NCI-H146 (cell line): ENCODE measurements at places on chromosomes 2 and 18.
A peak's percentile ranks its signal among the peaks of the same experiment; 100 is the strongest.

DNA sequence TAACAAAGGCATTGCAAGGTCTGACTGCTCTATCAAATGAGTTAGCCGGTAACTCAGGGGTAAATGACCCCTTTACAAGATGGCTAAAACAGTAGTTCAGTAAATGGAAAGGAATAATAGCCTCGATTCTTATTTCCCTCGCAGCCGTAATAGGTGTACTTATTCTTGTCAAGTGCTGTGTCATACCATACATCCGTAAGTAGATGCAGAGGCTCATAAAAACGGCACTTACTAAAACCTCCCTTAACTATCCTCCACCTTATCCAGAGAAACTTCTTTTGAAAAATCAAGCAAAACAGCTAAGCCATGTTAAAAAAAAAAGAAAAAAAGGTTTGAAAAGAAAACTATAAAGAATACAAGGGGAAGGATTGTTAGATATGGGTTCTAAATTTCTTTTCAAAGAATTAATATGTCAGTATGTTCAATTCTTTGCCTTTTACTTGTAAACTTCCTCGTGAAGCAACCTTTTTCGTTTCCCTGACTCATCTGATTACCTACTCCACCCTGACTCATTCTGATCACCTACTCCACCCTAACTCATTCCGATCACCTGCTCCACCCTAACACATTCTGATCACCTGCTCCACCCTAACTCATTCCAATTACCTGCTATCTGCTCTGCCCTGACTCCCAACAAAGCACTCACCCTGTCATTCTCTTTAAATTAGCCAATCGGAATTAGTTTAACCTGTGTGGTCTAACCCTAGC is 127.5 kb downstream of the SPAG16 start:
- DNase-seq, result no peak

DNA sequence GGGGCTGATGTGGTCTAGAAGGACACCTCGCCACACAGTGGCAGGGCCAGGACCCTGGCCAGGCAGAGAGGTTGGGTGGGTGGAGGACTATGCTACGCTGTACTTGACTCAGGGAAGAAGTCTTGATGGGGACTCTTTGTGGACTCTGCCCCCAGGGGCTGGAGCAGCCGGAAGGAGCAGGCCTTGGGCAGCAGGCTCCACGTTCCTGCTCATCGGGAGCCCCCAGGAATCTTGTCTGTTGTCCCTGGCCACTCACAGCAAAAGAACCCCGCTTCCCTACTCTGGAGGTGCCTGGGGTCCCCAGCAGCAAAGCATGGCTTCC is 79.0 kb downstream of the POLR1A start:
- DNase-seq, result no peak

DNA sequence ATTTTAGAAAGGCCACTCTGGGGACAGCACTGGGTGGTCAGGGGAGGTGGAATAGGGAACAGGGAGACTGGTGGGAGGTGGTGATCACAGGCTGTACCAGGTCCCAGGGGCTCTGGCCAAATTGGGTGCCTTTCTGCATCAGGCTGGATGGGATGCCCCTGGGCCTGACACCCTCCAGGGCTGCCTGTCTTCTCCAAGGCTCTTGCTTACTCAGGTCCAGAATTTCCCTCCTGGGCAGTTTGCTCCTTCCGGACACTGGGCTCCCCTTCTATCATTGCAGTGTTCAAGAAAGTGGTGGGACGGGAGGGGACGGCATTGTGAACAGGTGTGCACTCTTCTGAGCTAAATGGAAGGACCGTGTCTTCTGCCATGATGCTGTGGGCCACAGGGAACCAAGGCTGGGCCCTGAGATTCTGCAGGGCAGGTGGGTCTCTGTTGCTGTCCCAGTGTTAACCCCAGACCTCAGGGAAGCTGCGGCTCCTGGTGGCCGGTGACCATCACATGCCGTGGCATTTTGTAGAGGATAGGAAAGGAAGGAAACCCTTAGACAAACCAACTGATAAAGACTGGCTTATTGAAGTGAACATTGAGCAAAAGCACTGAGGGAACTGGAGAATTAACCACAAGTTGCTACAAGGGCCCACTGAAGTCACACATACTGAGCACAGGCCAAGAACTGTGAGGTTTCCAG is 93.7 kb upstream of the HS6ST1 start:
- DNase-seq, result no peak

DNA sequence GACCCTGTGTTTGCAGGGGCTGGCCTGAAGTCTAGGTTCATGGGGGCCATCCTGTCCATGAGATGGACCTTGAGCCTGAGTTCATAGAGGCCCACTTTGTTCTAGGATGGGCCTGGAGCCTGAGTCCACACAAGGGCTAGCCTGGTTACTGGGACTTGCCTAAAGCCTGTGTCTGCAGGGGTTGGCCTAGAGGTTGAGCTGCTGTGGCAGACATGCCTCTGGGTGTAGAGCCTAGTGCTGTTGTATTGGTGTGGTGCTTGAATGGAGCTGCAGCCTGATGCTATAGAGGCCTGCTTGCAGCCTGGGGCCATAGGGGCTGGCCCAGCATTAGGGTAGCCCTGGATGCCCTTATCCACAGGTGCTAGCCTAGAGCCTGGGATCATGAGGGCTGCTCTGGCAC is 23.9 kb upstream of the RASGRP3 start:
- no peak for DNase-seq

DNA sequence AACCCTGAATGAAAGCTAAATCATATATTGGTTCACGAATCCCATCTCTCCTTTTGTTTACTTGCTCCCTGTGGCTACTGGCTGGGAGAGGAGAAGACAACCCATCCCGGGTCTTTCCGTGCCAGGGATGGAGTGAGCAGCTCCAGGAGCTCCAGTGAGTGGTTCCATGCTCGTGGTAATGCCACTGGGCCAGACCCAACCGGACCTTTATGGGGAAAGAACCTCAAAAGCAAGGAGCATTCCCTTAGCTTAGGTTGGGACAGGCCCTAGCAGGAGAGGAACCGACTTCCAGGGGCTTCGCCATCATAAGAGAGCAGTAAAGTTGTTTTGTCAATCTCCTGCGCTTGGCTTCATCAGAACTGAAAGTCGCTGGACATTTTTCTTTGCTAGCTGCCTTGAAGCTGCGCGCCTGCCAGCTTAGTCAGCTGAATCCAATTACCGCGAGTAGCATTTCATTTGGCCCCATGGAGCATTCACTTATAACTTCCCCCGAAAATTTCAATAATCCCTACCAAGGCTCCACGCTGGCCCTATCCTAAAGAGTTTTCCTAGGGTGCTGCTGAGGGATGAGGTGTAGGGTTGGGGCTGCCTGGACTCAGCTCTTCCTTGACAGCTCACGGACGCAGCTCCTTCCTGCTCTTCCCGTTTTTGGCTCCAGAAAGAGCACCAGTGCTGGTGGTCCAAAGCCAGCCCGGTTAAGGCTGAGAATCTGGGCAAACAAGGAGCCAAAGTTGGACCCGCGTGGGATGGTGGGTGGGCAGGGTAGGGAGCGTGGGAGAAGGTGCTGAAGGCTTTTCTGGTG is 4.9 kb downstream of the HOXD3 start:
- DNase-seq, result no peak

DNA sequence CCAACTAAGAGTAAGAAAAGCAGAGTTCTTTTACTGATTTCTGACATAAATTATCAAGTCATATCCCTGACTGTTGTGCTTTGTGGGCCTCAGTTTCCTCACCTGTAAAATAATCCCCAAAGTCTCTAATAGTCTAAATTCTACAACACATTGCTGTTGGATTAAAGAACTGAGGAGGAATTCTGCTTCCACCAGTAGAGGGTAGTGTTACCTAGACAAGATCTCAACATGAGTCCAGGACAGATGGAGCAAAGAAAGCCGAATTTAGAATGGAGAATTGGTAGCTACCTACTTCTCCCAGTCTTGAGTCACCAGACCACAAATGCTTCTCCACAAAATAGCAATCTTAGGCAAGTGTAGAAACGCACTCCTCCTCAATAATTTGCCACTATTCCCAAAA is 462.5 kb upstream of the FSHR start:
- peak; percentile 59 for DNase-seq

DNA sequence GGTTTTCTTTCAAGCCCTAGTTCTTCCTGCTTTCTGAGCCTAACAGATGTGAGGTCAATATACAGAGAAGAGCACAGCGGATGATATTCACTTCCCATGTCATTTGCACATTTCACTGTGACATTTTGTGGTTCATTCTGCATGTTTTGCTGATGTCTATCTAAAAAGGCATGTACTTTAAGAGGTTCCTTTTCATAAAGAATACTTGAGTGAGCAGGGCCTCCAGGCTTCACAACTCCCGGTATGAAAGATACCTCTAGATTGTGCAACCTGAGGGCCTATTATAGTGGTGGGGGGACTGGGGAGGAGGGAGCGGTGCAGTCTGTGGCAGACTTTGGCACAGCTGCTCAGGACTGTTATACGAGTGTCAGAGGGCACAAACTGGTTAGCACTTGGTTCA is 54.6 kb downstream of the CPO start:
- DNase-seq, result no peak

GRCh38 chr2:28557389-28558131 is 61.7 kb downstream of the PLB1 start:
- no peak for DNase-seq

- DNase-seq, result no peak
Measured at GRCh38 chr2:184041077-184041476, 557.3 kb upstream of the ZNF804A start.

DNA sequence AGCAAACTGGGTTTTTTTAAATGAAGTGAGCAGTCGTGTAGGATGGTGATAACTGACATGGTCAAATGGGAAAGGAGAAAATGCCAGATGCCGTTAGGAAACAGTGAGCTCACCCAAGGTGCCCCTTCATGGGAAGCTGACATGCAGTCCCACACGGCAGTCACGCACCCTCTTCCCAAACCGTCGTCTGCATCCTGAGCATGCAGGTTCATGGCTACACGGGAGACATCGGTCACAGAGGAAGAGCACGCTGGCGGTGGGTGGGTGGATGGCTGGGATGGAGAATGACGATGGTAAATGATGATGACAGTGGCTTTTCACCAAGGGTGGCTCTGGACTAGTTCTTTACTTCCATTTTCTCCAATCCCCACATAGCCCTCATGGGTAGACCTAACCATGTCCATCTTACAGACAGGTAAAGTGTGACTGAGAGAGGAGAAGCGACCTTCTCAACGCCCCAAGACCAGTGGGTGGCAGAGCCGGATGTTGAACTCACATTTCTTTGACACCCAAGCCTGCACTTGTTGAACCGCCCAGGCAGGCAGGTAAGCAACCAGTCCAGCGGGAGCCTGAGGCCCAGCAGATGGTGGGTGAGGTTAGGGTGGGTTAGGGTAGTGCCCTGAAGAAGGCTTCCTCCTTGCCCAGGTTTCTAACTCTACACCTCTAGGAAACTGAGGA is 44.5 kb downstream of the TNS1 start:
- DNase-seq, result no peak

DNA sequence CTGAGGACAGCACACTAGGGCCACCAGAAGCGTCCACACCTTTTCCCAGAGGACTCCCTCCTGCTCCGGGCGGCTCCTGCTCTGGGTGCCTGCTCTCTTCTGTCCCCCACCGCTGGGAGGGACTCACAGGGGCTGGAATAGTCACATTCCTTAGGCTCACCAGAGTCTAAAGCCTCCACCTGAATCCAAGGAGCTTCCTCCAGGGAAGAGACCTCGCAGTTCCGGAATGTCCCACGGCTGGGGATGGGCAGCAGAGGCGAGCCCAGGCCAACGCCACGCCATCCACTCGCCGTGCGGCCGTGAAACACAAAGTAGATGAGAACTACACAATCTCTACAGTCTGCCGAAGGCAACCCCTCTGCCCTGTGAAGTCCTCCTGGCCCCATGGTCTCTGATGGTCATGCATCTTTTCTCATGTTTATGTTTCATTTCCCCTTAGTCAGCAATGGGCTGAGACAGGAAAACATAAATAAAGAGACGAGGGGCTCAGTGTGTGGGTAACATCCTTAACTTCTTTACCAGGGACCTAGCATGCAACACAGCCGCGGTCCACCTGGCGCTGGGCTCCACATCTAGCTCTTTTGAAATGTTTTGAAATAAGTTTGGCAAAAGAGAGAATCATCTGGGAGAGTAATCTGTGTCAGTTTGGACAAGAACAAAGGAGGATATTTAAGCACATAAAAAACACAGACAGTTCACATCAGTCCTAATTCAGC is 98.4 kb downstream of the PXDN start:
- DNase-seq, result no peak

DNA sequence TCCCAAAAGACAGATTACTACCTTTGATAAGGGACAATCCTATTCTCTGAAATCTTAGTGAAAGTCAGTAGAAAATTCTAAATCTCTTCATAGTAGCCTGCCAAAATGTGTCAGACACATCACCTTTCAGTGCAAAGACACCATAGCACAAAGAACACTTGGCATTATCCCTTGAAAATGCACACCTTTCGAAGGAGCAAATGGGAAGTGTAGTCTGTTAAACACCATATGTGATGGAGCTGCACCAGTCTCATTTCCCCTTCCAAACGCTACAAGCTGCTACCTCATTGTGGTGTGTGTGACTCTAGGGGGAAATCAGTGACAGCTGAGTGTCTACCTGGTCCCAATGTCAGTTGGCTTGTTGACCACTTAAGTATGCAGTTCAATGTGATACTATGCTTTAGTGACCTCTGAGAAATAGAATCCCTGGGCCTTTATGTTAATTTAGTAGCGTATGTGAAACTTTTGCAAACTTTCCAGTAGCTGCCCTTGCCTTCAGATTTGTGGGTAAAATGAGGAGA is 551.7 kb downstream of the ARHGAP15 start:
- DNase-seq, result no peak

DNA sequence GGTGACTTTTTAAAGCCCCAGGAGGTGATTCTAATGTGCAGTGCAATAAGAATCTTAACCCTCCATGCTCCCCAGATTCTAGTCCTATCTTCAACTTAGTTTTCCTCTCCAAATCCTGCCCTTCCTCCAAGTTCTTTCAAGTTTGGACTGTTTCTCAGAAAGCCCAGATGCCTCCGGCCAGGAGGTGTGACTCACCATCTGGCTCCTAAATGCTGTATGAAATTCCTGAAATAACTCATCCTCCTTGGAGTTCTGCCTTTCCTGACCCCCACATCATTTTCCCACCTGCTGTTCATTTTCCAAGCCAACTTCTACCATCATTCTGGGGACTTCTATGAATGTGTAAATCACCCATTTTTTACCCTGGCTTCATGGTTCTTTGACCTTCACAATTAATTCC is 118.2 kb upstream of the NOL4 start:
- DNase-seq, result no peak

DNA sequence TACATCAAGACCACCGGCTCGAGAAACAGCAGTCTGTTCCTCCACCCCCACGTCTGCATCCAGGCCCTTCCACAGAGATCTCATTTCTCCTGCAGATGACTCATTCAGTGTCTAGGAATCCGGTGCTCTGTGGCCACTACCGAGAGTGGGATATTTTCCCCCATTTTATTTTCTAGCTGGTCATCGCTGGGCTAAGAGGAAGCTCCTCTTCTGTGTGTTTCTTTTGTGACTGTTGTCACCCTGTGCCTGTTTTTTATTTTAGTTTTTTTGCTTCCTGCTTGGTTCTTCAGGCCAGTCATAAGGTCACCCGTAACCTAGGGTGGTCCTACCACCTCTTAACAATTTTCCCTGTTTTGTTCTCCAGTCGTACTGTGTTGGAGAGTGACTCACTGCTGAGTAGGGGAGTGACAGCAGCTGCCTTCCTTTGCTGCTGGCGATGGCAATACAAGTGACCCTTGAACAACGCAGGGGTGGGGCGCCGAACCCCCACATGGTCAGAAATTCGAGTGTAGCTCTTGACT is 6.7 kb downstream of the RAMP1 start:
- no peak for DNase-seq

GRCh38 chr18:64202863-64203262 is 54.0 kb upstream of the LINC00305 start:
- DNase-seq, result no peak
